ENCODE measurements at places on chromosomes 6 and 20. TPM values are rescaled to one million over a fixed set of nuclear protein-coding genes. Genes with fewer than 3 reads are reported as not detected.

PTGIS gene
- 19.0 TPM for total RNA-seq

TRAPPC3L gene
- total RNA-seq, result not detected

UFL1 gene
- total RNA-seq, result 23.5 TPM

LIME1 gene
- 2.2 TPM for total RNA-seq

CCN2 gene
- total RNA-seq, result 10.8 TPM
